ENCODE measurements at places on chromosomes 6 and 20.

DNA sequence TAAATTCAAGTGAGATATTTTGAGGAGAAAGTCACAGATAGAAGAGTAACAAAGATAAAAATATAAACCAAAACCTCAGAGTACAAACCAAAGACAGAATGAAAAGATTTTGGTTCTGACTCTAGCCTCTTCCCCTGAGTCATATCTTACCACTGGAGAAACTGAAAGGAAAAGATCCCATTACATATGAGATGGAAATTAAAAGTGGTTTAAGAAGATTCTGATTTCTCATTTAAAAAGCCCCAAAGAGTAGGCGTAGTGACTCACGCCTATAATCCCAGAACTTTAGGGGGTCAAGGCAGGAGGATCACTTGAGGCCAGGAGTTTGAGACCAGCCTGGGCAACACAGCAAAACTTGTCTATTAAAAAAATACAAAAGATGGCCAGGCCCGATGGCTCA lies 30.6 kb downstream of the SPINT4 start:
- DNase-seq = no peak

DNA sequence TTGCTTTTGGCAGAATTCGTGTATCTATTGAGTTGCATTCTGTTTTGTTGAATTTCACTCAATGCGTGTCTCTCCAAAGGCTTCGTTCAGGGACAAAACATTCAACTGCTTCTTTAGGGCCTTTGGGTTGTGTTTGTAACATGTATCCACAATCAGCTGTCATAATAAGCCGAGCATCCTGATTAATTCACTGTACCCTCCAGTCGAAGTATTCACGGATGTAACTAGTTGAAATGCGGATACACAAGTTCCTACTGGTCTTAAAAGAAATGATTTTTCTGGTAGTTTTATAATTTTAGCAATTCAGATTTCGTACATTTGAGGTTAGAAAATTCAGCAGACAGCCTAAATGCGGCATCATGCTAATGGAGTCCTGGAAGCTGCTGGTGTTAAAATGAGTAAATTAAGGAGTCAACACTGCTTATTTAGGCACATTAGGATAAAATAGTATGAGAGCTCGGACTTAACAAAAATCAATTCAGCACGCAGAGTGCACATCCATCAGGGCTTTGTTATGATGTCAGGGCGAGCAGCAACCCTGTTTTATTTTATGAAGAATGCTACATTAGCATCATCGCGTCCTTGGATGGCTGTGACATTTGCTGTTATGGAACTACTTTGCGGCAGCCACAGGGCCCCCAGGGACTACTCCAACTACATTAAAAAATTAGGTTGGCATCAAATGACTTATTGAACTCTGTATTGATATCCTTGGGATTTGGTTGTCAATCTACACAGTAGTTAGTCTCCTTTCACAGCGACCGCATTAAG lies 489.3 kb upstream of the FLRT3 start:
- DNase-seq = no peak

- DNase-seq = no peak
Observed at GRCh38 chr20:61933951-61934715, 131.5 kb downstream of the TAF4 start.

DNA sequence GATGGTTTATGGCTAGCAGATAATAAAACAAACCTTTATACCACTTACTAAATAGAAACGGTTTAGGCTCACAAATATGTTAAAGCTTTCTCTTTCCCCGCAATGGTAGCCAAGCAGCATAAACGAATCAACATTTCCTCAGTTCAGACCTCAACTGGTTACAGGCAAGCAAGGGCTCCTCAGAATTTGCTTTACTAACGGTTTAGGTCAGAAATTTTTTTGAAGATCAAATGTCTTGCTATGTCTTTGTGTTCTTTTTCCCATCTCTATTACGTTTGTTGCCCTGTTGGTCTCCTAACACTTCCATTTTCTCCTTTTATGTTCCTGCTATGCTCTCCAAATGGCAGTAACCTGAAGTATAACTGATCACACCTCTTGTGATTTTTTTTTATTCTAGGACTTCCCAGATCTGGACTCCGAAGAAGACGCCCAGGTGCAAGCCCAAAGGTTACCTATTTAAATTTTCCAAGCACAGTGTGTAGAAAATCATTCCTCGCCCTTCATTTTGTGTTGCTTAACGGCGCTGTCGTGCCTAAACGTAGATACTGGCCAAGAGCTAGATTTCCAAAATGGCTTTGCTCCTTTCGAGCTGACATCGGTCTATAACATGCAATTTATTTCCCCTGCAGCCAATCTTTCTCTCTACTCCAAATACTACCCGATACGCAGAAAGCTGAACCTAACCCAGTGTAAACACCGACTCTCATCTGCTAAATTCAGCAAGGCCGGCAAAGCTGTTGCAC lies 717 bp upstream of the ASF1A start:
- peak; percentile 51 for DNase-seq

All from SK-MEL-5 (cell line).